ENCODE measurements at places on chromosomes 7 and 10.

GRCh38 chr7:35037211-35037525, at the start of gene DPY19L1:
Gene DPY19L1, minus strand, starts transcription at chr7:35037485. Its CDS starts 91 bp downstream, at chr7:35037394.
- DNase-seq = no peak

- DNase-seq = no peak
These were observed 880.0 kb upstream of the LRRTM3 start for GRCh38 chr10:66045859-66046258.

GRCh38 chr7:4724648-4725013, 42.5 kb downstream of the FOXK1 start:
- no peak for DNase-seq

- no peak for DNase-seq
These were observed 56.0 kb upstream of the SDK1 start for GRCh38 chr7:3245077-3245476.

- DNase-seq = no peak
These were observed 14.9 kb upstream of the GIMAP8 start for GRCh38 chr7:150435390-150436073.

DNA sequence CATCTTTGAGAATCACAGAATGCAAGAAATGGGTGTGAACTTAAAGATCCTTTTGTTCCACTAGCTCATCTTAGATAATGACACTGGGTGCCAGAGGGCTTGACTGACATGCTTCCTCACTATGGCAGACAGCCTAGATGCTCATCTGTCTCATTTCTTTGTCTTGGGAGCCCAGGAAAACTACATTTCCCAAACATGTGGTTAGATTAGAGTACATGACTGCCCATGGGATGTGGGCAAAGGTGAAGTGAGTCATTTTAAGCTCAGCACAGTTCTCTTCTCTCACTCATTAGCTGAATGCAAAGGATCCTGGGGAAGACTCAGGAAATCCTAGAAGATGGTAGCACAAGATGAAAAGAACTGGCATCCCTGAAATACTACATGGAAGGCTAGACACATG, 32.5 kb upstream of the TBX20 start:
- DNase-seq = peak; percentile 32

DNA sequence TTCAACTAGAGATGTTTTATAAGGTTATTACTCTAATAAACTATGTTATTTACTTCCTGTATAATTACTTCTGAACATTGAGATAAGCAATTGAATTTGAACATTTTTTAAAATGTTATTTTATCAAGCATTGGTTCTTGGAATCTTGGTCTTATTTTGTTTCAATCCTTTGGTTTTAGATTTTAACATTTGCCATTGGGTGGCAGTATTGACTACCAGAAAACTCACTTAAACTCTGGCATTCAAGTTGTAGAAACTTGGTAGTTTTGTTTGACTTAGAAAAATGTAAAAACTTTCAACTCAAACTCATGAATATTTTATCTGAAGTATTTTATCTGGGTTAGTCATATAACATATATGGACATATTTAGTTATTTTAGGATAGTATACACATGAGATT, 48.1 kb downstream of the ATRNL1 start:
- no peak for DNase-seq

GRCh38 chr10:127849921-127850320, 42.8 kb downstream of the CLRN3 start:
- DNase-seq = no peak

DNA sequence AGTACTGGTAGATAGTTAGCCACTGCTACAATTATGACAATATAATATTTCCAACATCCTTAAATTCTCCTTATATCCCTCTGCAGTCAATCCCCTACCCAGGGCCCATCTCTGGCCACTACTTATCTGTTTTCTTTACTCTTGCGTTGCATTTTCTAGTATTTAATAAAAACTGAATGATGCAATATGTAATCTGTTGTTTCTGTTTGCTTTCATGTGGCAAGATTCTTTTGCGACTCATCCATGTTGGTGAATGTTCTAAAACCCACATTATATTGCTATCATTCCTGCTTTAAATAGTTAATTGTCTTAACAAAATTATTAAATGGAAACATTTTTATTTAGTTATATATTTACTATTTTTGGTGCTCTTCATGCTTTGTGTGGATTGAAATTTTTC, 338.5 kb downstream of the MDFIC start:
- no peak for DNase-seq

- DNase-seq = no peak
These were observed 1018.1 kb downstream of the XPNPEP1 start for GRCh38 chr10:108905171-108905570.

DNA sequence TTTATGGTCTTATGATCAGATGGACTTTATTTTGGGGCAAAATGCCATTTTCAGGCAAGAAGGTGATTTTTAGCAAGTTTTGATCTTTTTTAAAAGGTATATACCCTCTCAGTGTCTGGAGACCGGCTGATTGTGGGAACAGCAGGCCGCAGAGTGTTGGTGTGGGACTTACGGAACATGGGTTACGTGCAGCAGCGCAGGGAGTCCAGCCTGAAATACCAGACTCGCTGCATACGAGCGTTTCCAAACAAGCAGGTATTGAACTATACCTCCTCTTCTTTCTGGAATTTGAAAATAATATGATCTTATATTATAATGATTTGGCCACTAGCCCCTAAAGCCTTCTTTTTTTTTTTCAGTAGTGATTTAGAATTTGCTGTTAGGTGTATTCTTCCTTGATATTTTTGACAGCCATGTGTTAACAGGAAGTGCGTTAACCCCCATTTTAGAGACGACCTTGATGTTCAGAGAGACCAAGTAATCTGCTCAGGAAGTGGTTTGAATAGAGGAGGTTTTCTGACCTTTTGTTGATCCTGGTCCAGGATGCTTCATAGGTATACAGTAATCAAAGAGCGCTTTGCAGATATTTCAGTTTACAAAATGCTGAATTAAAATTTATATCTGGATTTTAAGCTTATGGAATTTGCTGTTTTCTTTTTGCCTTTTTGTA, 6.2 kb downstream of the BUB3 start:
- no peak for DNase-seq

DNA sequence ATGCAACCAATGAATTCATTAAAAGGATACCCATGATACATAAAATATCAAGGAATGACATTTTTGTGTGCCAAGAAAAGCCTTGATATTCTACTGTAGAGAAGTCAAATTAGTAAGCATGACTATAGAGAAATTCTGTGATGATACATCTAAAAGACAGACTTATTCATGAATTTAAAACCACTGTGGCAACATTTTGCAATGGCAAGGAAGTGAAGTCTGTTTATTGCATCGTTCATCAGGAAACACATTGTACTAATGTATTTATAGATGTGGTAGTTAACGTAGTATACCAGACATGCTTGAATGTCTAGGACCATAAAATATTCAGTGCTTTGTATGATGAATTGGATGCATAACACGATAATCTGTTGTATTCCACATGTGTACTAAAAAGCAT, 9.3 kb upstream of the CLEC5A start:
- no peak for DNase-seq

GRCh38 chr7:129032017-129032416, 22.9 kb downstream of the TNPO3 start:
- no peak for DNase-seq

DNA sequence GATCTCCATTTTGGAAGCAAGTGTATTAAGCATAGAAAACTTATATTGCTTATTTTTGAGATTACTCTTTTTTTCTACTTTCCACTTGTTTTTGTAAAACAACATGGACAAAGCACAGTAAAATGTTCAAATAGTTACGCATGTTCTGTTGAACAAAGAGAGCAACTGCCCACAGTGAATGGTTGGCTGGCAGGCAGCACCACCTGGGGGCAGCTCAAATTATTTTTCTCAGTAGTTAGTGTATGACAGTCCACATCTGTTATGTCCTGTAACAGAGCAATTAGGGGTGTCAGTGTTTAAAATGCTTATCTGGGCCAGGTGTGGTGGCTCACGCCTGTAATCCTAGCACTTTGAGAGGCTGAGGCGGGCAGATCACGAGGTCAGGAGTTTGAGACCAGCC, 46.1 kb upstream of the CACUL1 start:
- DNase-seq = peak; percentile 27

DNA sequence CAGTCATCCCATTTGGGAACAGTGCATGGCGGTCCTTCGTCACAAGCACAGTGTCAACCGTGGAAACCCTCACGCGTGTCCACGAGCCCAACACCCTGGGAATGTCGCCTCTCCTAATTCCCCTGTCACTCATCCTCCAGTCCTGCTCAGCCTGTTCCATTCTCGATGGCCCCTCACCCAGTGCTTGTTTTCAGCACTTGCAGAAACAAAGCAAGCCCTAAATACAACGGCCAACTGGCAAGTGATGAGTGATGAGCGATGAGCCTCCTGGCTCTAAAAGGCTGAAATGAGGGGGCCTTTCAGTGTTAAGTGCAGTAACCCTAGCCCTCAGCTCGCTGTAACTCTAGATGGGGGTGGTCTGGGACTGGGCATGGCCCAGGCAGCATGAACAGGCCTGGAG, 22.6 kb downstream of the NKX2-3 start:
- DNase-seq = no peak

GRCh38 chr7:66617295-66617694, 11.4 kb upstream of the KCTD7 start:
- no peak for DNase-seq

DNA sequence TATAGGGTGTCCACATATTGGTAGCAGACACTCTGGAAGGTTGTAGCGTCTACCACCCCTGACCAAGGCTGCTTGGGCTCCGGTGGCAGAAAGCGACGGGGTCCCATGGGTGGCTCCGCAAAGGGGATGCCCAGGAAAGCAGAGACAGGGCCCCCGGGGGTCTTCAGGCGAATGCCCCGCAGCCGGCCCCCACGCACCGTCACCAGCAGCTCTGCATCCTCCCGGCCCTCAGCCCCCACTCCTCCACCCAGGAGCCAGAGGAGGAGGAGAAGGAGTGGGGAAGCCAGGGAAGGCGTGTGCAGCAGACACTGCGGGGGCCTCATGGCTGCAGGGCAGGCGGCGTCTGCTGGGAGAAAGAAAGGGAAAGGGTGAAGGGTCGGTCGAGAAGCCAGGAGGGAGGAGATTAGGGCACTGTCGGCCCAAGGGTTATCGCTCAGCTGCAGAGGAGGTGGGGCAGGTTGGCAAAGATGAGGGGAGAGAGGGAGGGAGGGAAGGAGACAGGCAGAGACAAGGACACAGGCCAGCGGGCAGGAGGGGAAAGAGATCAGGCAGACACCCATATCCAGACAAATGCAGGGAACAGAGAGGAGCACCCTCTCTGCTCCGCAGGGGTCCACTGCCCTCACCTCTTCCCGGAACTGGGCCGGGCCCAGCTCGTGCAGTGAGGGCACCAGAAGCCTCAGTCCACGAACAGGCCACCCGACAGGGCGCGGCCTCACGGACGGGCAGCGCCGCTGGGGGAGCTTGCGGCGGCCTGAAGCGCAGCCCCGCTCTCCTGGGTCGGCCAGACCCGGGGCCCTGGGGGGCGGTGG, 1.6 kb downstream of the ACHE start:
- no peak for DNase-seq

DNA sequence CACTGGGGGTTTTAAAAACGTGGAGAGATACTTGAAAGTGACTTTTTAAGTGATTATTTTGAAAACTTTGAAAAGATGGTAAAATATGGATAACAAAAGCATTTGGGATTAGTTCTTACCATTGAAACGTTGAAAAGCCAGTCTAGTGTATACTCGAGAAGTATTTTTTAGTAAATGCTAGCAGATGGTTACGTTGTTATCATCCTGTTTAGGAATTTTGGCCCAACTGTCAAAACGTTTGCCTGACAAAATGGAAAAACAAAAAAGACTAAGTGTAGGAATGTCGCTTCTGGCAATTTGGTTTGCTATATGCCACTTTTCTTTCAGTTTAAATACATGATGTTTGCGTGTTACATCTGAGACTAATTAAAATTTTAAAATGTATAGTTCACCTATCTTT, 1.2 kb downstream of the RBM33 start:
- no peak for DNase-seq

DNA sequence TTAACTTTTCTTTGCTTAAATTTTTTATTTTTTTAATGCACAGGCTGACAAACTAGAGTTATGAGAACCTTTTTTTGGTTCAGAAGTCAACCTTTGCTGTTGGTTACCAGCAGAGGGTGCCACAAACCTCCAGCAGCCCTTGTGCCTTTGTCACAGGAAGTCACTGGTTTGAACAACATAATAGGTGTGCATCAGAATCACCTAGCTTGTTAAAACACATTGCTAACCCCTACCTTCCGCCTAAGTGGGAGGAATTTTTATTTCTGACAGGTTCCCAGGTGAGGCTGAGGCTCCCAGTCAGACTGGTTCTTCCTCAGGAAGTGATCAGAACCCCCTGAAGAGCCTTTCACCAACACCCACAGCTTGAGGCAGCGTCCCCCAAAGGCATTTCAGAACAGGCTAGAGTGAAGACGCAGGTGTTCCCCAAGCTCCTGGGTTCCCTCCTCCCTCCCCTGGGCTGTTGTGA, 22.6 kb upstream of the VDAC2 start:
- DNase-seq = peak; percentile 52

DNA sequence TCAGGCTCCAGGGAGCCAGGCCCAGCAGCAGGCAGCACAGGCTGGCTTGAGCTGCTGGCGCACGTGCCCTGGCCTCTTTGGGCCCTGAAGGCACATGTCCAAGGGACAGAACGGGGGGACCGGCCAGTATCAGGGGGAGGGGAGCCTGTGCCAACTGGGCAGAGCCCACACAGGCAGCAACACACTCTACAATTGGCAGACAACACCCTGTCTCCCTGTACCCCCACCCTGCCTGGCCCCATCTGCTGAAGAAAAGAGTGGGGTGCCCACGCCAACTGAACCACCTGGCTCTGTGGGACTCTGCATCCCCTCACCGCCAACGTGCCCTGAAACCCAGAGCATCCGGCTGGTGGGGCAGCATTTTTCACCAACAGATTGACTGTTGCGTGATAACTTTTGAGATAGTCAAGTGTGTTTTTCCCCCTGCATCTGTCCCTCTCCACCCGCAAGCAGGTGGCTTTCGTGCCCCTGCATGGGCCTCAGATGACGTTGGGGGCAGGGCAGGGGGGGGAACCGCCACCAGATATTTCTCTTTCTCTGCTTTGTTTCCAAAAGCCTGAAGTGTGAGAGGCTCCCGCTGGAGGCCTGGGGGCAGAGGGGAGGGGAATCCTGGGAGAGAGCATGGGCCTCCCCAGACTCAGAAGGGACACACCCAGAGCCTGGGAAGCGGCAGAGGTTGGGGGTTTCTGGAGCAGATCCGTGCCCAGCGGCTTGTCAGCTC, 21.8 kb downstream of the SLIT1 start:
- no peak for DNase-seq

GRCh38 chr7:79893991-79894390, 240.6 kb upstream of the GNAI1 start:
- DNase-seq = no peak
